ENCODE measurements at places on chromosomes 3 and 15.

DNA sequence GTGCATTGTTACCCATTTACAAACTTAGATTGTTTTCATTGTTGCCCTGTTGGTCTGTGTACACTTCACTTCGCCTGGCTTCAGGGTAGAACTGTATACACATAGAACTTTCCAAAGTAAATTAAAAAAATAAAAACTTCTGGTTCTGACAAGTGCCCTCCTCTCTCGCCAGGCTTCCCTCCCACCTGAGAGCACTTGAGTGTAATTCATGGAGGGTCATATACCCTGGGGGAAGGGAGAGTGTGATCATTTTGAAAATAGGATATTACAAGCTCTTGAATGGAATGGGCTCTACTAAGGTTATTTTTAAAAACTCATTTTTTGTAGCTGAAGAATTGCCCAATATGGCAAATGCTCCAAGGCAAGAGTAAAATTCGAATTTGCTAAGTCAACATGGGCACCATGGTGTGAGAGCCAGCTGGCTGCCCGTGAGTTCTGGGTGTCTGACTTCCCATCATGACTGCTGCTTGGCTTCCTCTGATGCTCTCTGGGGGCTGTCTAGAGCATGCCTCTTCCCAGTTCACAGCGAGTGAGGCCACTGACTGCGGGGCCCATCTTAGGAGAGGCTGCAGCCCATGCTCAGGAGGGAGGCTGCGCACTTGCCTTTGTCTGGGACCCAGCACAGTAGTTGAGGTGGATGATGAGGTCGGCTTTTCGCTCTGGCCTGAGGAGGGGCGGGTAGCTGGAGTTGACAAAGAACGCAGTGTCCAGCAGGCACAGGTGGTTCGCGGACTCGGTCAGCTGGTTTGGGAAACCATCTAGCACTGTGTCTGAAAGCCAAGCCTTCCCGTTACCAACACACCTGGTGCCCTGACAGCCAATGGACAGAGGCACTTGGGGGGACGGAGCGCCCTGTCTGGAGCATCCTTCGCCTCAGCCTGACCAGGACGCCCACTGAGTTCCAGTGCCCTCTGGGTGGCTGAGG is 13.1 kb upstream of the EHD4 start:
- no peak for DNase-seq

DNA sequence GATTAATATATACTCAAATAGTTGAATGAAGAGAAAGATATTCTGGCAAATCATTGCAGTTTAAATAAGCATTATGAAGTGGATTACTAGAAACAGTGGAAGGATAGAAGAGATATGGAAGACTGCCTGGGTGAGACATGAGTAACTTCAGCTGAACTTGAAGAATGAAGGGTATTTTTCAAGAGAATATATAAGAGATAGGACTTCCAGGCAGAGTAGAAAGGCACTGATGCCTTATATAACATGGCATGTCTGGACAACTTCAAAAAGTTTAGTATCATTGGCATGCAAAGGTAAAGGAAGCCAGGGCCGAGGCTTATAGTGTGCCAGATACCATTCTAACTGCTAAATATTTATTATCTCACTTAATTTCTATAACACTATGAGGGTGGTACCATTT is 126.5 kb upstream of the SLC7A14 start:
- no peak for DNase-seq

GRCh38 chr3:43254125-43254524 is 32.2 kb upstream of the SNRK start:
- DNase-seq, result no peak

GRCh38 chr3:42256135-42256819 is 9.7 kb downstream of the CCK start:
- DNase-seq, result peak; percentile 18

- peak; percentile 74 for DNase-seq
Observed at GRCh38 chr3:57227930-57228751, 612 bp downstream of the APPL1 start.

GRCh38 chr3:27907929-27908328 is 185.8 kb upstream of the EOMES start:
- DNase-seq, result no peak

DNA sequence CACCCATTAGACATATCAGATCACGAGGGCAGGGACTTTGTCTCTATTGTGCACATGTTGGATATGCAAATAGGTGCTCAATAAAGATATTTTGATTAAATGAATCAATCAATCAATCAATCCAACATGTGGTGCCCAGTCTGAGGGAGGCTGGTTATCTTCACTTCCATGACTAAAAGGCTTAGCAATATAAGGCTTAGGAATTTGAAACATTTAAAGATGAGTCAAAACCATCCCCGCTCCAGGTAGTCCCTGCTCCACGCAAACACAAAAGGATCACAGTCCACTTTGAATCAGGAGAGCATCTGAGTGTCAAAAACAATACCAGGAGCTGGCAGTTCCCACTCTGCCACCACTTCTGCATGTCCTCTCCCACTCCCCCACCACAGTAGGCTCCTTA is 25.8 kb upstream of the PRICKLE2 start:
- no peak for DNase-seq

DNA sequence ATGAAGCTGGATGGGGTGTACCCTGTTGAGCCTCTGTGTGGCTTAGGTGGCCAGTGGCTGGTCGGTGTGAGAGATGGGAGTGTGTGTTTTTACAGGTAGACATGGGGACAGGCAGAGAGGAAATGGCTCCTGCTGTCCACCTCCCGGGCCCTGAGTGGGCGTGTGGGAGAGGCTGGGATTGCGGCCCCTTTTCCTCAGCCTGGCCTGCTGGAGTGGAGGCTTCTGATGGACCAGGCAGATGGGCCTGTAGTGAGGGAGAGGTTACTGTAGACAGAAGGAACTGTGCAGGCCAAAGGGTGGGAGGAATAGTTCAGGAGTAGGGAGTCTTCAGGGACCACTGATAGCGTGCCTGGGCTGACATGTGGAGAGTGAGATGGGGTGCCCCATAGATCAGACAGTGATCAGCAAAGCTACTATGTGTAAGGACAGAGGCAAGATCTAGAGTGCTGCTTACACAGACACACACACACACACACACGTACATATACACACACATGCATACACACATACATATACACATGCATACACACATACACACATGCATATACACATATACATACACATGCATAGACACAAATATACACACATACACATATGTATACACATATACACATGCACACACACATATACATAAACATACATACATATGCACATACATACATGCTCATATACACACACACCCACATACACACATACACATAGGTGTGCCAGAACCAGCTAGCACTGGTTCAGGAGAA is 26.4 kb downstream of the ACAA1 start:
- no peak for DNase-seq

DNA sequence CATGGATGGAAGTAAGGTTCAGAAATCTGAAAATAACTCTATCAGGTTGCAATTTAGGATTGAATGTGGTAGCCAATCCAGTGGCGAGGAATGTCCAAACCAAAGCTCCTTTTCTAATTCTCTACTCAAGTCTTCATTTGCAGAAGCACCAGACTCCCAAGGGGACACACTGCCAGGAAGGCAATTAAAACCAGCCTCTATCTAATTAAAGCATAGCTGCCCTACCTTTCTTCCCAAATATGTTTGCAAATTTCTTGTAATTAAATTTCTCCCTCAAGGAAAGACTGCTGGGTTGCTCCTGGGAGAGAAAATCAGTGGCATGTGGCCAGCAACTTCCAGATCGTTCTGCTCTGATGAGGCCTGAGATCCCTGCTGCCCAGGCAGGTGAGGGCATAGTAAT is 153.4 kb upstream of the MCTP2 start:
- no peak for DNase-seq

- DNase-seq, result no peak
Observed at GRCh38 chr3:55180936-55181535, 253.2 kb upstream of the LRTM1 start.

DNA sequence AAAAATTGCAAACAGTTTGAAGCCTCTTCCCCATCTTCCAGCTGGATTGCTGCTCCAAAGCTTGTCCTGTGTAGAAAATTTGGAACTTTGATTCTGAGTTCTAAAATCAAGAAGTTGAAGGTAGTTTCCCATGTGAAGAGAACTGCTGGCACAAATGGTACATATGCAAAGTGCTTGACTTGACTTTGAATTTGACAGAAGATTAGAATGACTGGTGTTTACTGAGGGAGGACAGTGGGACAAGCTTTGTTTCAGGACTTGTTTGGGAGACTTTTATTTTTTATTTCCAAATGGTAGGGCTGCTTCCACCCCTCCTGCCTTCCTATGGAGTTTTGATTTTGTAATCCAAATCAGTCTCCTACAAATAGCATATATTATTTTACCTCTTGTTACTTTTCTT is 7.4 kb downstream of the ZFAND6 start:
- DNase-seq, result no peak

GRCh38 chr15:72486144-72486543 is 12.0 kb downstream of the ARIH1 start:
- DNase-seq, result no peak

GRCh38 chr3:129834580-129834979 is 58.9 kb downstream of the TMCC1 start:
- no peak for DNase-seq

- DNase-seq, result no peak
Observed at GRCh38 chr15:36363335-36363734, 216.1 kb upstream of the CDIN1 start.

DNA sequence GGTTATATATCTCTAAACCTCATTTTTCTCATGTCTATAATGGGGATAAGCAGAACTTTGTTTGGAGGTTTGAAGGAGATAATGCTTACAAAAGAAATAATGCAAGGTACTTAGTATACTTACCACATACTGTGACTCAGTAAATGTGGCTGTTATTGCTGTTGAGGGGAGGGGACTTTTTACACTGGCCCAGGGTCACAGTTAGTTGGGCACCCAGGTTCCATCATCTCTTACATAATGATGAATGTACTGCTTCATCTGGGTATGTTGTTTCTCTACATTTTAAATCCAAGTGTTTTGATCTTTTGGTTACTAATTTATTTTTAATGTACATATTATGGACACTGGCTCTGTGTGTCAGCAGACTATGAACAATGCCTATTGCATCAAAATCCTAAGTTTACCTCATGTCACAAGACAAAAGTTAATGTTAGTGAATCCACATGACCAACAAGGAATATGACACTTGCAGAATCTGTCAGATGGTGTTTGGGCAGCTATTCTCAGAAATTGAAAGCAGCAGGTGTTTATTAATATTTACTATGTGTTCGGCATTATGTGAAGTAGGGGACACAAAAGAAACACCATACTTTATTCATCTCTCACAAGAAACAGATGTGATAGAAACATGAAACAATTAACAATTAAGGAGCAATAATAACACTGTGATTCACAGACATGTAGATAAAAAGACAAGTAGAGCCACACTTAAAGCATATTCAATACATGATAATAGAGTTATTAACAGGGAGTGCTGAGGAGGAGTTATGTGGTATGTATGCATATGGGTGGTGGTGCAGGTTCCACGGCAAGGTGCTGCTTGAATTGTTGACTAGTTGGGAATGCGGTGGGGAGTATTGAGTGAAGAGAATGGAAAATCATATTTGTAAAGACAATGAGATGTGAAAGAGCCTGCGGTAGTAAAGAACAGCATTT is 109.7 kb downstream of the GALK2 start:
- DNase-seq, result no peak

DNA sequence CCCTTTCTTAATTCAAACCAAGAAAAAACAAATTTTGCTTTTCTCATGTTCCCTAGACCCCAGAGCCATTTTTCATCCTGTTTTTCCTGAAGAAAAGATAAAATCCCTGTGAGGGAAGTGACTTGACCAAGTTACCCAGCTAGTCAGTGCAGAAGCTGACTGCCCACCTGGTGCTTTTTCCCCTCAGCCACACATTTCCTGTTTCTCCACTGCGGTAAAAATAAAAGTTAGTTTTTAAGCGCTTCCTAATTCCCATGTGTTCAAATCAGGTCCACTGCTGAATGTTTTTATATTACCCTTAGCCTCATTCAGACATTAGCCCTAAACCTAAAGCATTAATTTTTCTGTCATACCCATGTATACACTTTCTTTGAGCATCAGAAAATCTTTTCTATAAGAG is 26.1 kb downstream of the PPP2R3A start:
- DNase-seq, result no peak

DNA sequence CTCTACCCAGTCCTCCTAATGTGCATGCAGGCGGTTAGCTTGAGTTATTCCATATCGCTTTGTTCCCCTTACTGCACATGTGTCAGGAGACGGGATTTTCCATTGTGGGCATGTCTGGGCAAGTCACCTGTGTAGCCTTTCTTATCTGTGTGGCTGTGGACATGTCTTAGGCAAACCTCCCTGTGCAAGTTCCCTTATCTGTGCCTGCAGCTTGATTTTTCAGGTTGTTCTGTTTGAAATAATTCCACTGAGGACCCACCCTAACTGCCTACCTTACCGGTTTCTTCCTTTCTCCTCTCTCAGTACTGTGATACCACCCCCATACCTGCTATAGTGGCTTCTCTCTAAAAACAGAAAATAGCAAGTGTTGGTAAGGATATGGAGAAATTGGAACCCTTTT is 113.6 kb downstream of the NEO1 start:
- no peak for DNase-seq

DNA sequence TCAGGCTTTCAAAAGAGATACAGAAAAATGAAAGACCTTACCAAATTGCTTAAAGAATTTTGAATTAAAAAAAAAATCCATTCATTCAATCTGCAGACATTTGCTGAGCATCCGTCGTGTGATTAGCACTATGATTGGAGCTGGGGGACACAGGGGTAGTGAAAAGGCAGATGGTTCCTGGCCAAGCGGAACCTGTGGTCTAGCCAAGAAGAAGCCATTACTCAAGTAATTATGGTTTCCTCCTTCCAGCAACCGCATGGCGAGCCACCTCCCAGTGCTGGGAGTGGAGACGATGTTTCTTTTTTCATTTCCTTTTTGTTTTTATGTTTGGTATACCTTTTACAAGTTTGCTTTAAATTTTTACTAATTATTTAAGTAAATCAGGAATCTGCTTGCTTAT is 140.2 kb downstream of the CACNA2D3 start:
- DNase-seq, result no peak

DNA sequence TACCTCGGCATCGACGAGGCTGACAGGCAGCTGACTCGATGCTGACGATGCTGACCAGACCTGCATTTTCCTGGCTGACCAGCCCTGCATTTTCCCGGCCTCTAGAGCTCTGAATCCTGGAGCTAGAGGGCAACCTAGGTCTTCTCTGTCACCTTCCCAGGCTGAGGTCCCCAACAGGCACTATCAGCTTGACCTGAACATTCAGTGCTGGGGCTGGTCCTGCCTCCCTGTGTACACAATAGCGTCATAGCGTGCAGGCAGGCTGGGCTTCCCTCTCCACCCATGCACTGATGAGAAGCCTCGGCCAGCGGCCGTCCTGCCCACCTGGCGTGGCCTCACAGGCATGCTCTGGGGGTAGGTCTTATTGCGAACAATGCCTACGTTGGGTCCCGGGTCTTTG is 62.3 kb upstream of the SNRPA1 start:
- no peak for DNase-seq

GRCh38 chr15:91717811-91718210 is 135.7 kb upstream of the SLCO3A1 start:
- DNase-seq, result no peak

- no peak for DNase-seq
Observed at GRCh38 chr3:129539206-129539605, 3.8 kb upstream of the H1-8 start.

GRCh38 chr3:124453189-124453588 is 277.1 kb upstream of the UMPS start:
- no peak for DNase-seq

- DNase-seq, result no peak
Observed at GRCh38 chr3:52012699-52013098, 17.0 kb upstream of the RPL29 start.

- DNase-seq, result no peak
Observed at GRCh38 chr3:118108201-118108600, 926.4 kb downstream of the IGSF11 start.
